Activated naive CD8-positive, alpha-beta T cell treated with anti-CD3 and anti-CD28 coated beads for 36 hours (primary cell): ENCODE measurements at places on chromosomes 7 and 10. TPM values are rescaled to one million over a fixed set of nuclear protein-coding genes. Genes with fewer than 3 reads are reported as not detected.

ATOH7 gene
- total RNA-seq: not detected

DNA sequence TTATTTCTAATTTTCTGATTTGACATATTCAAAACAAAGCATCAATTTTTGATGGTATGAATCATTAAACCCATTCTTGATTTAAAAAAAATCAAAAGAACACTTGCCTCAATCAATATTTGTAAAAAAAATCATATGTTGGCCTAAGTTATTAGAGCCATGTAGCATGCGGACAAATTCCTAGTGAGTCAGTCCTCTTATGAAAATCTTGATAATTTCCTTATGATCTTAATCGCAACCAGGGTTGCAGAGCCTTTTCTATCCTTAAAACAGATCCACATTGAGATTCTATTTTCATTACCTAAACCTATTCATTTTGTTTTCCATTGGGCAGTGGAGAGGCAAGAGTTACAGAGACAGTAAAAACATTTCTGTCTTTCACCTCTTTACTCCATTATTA, 203.2 kb downstream of the ARL4A start:
- no peak for DNase-seq

CPA2 gene
- total RNA-seq: not detected

SUGCT gene
- total RNA-seq: 2.3 TPM

DNA sequence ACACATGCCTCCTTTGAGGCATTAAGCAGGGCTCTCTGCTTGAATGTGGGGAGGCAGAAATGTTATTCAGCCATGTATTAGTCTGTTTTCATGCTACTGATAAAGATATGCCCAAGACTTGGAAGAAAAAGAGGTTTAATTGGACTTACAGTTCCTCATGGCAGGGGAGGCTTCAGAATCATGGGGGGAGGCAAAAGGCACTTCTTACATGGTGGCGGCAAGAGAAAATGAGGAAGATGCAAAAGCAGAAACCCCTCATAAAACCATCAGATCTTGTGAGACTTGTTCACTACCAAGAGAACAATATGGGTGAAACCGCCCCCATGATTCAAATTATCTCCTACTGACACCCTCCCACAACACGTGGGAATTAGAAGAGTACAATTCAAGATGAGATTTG, 37.9 kb downstream of the ST7 start:
- no peak for DNase-seq

GRCh38 chr7:143407287-143408251, 1.1 kb downstream of the EPHA1 start:
- DNase-seq: peak; percentile 42

NOS3 gene
- 5.8 TPM for total RNA-seq

MCM7 gene
- total RNA-seq: 476 TPM

C10orf67 gene
- total RNA-seq: 0.45 TPM

GRCh38 chr10:5108658-5109416, 14.6 kb downstream of the AKR1C3 start:
- DNase-seq: no peak

GRCh38 chr7:38704041-38704547, 72.9 kb upstream of the AMPH start:
- no peak for DNase-seq

COL1A2 gene
- total RNA-seq: 0.35 TPM

FAM180A gene
- total RNA-seq: not detected

GNGT1 gene
- total RNA-seq: not detected

GRCh38 chr7:46747869-46748576, 827.0 kb upstream of the IGFBP3 start:
- no peak for DNase-seq

GRCh38 chr10:112379635-112380296, 5.8 kb downstream of the ACSL5 start:
- no peak for DNase-seq

GRCh38 chr7:33428415-33428814, 299.1 kb downstream of the BBS9 start:
- DNase-seq: no peak

DNA sequence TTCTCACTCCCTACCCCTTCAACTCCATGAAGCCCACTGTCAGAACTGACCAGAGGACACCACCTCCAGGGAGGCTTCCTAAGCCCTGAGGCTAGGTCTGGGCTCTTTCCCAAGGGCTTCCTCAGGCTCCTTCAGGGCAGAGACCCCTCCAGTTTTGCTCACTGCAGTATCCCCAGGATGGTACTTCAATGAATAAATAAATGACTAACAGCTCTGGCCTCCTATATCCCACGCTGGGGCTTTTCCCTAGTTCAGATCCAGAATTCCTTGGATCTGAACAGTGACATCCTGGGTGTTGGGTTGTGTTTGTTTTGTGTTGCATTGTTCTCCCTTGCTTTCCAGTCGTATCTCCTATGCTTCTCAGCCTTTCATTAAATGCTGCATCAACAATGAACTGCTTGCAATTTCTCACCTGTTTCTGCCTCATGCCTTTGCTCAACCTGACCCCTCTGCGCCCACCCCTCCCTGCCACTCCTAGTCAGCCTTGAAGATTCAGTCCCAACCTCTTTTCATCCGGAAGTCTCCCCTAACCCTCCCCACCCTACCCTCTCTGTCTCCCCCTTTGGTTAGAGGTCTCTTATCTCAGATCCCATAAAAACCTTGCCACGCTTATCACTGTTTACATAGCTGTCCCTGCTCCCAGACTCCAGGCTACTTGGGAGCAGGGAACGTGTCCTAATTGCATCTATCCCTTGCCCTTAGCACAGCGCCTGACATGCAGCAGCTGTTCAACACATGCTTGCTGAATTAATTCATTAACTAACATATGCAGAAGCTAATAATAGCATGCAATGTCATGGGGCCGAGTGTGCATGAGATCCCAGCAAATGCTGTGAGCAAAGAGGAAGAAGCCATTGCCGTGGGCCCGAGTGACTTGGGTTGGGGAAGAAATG, 41.7 kb downstream of the PPP1R3C start:
- no peak for DNase-seq

CNNM1 gene
- 0.70 TPM for total RNA-seq

OR13A1 gene
- total RNA-seq: not detected

DNA sequence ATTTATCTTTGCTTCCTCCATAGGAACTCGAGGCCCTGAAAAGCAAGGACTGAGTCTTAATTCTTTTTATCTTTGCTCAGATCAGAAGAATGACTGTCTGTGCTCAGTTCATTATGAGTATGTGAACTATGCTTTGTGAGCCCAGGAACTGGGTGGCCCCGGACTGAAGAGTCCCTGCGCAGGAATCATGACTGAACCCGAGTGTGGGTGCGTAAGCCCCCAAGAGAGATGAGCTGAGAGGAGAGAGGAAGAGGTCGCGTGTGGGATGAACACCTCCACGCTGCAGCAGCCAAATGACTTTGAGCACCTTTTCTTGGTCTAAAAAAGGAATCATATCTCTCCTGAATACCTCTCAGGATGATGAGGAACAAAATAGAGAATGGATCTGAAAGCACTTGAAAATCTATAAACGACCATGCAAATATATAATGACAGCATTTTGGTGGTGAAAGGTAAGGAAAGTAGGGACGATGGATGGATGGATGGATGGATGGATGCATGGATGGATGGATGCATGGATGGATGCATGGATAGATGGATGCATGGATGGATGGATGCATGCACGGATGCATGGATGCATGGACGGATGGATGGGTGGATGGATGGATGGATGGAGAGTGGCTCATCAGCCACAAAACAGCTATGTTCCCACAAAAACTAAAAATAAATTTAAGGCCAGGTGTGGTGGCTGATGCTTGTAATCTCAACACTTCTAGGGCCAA, 19.8 kb downstream of the FAM171A1 start:
- no peak for DNase-seq

DNA sequence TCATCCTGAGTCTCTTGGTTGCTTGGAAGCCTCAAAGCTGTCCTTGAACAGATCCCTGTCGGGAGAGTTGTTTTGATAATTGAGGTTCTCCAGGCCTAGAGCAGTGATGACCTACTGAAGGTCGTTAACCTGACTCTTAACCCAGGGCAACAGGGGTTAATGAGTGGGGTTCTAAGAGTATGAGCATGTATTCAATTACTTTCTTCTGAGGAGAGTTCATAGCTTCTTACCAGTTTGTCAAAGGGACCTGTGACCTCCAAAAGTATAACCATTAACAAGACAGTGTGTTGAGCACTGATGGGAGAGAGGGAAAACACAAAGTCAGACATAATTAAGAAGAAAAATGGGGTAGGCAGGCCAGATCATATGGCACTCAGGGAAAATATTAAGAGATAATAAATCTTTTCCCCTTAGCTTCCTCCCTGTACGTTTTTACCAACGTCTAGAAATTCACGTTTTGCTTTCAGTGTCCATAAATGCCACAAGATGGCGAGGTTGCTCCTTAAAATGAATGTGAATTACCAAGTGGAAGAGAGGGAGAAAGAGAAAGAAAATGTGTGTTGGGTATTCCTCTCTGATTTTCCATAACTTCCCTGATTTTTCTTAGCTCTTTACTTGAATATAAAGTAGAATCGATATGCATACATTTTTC, 97.6 kb downstream of the SUGCT start:
- no peak for DNase-seq

DNA sequence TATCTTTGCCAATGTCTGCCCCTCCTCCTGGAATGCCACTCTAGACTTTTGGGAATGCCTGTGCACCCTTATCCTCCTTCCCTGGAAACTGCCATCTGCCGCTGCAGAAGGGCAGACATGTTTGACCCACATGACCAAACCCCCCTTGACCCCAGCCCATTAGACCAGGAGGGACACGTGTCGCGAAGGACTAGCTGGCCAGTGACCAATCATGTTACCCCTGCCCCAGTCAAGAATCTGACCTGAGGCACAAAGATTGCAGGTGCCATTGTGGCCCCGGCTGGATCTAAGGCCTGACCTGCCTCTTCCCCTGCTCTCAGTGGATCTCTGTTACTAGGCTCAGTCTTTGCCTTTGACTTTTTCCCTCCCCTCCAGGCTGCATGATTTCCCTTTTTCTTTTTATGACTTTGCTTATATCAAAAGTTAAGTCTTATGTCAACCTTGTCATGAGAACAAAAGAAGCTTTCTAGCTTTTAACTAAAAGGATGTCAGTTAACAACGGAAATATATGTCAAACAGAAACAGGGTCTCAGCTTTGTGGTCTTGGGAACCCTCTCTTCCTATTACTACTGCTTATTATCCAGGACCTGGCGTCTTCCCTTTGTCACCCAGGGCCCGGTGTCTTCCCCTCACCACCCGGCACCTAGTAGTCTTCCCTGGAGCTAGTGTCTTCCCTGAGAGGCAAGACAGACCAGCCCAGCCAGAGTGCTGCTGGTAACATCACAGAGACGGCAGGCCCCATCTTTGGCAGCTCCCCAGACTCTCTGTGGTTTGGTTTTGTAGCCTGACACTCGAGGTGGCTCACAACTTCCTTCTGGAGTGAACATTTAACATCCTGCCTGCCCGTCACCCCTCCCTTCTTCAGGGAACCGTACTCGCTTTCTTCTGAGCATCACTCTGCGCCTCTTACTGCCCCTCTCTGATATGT, 24.4 kb upstream of the PPIF start:
- DNase-seq: peak; percentile 78

PNLIPRP3 gene
- not detected for total RNA-seq

GRCh38 chr10:123678376-123678775, 12.2 kb downstream of the GPR26 start:
- DNase-seq: no peak

DNA sequence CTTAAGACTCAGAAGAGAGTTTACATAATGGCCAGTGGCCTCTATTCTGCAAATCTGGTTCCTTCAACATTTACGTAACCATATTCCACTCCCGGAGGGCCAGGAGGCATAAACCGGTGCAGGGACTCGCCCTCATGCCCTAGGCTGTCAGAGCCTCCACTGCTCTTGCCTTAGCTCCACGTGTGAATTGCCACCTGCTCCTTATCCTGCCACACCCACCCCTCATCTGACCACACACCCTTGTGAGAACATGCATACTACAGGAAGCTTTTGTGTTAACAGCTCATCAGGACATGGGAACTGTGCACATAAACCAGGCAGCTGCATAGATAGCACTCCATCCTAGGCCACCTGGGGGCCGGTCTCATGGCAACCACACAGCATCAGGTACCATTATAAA, 146.7 kb upstream of the PFKP start:
- no peak for DNase-seq

FRAT1 gene
- total RNA-seq: 3.2 TPM

PRTFDC1 gene
- total RNA-seq: 2.8 TPM

SEPTIN7 gene
- total RNA-seq: 256 TPM
